ENCODE measurements at places on chromosomes 12 and 14. TPM values are rescaled to one million over a fixed set of nuclear protein-coding genes. Genes with fewer than 3 reads are reported as not detected.

ART4 gene
- total RNA-seq, result 1.4 TPM

SP7 gene
- 0.56 TPM for total RNA-seq

C3AR1 gene
- 1.9 TPM for total RNA-seq

OVCH1 gene
- total RNA-seq, result 3.0 TPM

WDHD1 gene
- 9.0 TPM for total RNA-seq

ETFBKMT gene
- total RNA-seq, result 9.8 TPM

SRRM4 gene
- 0.37 TPM for total RNA-seq

DNA sequence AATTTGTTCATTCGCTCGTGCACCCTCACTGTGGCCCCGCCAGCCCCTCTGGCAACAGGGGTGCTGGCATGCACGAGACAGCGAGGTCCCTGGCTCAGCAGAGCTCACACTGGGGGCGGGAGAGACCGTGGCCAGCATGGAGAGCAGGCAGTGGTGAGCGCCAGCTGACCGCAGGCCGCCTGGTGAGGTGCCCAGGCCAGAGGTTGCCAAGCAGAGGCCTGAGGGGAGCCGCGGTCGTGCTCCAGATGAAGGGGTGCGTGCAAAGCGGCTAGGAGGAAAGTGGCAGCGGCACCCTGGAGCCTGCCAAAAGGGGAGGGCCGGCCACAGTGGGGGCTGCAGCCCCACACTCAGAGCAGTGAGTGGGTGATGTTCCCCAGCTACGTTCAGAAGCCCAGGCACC, 56.1 kb downstream of the CDC42BPB start:
- no peak for DNase-seq

GRCh38 chr12:25376407-25376806, 125.7 kb upstream of the KRAS start:
- no peak for DNase-seq

GRCh38 chr12:90989686-90990111, 15.1 kb downstream of the EPYC start:
- no peak for DNase-seq

DNA sequence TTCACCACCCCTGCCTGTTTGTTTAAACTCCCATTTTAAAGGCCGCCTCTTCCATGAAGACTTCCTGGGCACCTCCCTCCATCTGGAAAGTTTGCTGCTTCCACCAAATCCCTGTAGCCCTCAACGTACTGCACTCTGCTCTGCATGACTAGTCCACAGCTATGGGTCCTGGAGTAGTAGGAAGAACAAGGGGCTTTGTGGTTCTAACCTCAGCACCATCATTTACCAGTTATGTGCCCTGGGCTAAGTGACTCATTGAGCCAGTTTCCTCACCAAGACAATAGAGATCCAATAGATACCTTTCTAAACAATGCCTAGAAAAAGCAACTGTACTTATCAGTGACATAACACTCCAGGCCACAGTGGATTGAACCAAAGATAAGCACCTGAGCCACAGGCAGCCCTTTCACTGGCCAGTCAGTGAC, 8.5 kb upstream of the LTBP2 start:
- no peak for DNase-seq

DNA sequence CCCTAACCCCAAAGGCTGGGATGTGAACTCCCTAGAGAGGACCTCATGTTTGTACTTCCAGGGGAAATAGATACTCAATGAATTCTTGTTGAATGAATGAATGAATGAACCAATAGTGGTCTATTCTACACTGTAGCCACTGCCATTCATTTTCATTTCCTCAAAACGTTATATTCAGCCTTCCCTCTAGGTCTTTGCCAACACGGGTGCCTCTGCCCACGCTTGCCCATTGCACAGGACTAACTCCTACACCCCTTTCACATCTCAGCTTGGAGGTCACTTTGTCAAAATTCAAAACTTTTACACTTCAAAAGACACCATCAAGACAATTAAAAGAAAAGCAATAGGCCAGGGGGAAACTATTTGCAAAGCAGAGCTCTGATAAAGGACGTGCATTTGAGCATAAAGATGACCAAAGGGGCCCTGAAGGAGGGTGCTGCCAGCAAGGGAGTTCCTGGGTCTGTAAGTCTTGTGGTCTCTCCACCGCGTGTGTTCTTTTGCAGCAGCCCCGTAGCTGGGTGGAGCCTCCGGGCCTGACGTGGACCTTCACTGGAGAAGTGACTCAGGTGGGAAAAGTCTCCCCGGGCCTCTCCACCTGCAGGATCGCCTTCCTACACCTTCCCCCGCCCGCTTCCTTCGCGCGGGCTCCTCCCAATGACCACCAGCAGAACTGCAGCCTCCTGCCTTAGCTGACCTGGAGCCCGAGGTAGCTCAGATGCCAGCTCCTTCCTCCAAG, 31.5 kb downstream of the TMEM63C start:
- peak; percentile 60 for DNase-seq

GRCh38 chr14:77203611-77204458, 22.2 kb downstream of the TMEM63C start:
- no peak for DNase-seq

- DNase-seq, result peak; percentile 77
Measured at GRCh38 chr12:75908961-75909605, 122.5 kb downstream of the PHLDA1 start.

DNA sequence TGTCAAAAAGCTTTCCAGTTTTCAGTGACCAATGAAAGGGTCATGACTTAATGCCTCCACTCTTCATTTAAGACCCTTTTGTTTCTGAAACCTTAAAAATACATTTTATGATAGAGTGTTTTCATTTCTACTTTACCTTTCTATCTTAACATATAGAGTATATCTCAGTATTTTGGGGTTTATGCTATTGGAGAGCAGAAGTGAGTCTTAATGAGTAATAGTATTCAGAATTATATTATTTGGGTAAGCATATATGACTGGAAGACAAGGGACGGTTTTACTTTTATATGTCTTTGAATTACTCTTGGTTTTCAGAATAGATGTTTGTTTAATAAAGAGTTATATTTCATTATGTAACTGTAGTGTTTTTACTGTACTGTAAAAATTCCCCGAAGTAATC, 10.8 kb downstream of the ARHGAP5 start:
- DNase-seq, result no peak

DNA sequence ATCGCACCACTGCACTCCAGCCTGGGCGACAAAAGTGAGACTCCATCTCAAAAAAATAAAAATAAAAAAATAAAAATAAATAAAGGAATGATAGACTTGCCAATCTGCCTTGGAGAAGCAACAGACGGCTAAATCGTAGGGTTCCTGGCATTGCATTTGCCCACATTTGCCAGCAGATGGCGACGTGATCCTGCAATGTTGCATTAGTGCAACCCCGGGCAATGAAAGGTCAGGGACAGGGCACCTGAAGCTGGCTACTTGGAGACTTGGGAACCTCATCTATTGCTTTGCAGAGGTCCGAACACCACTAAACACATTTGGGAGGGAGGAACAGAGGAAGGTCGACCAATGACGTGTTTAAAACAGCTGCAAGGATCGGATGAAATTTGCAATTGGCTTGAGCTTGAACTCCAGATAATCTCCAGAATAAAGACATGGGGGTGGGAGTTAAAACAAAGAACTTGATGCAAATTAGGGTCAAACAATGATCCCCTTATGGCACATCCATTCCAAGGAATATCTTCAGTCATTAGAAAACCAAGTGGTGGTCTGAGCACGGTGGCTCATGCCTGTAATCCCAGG, 34.6 kb downstream of the SPRING1 start:
- DNase-seq, result peak; percentile 83

GRCh38 chr12:95386051-95386450, 87.9 kb upstream of the METAP2 start:
- DNase-seq, result no peak

DNA sequence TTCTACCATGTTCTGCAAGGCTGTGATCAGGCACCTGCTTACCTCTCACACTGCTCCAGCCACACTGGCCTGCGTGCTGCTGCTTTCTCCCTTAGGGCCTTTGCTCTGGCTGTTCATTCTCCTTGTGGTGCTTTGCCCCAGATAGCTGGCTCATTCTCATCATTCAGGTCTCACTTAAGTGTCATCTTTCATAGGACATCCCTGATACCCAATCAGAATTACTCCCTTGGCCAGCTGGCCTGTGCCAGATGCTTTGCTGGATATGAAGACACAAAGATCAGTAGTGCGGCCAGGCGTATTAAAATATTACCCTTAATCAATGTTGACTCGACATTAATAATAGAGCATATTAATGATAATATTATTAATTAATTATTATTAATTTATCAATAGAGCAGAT, 143.8 kb upstream of the FGD4 start:
- DNase-seq, result no peak

GRCh38 chr14:58747181-58747580, 109.4 kb downstream of the DACT1 start:
- DNase-seq, result peak; percentile 27

- DNase-seq, result no peak
Measured at GRCh38 chr14:30885840-30886740, 11.7 kb downstream of the COCH start.

GRCh38 chr12:55711786-55712553, 3.9 kb upstream of the BLOC1S1 start:
- no peak for DNase-seq

GRCh38 chr12:25424211-25424731, 128.8 kb downstream of the LMNTD1 start:
- no peak for DNase-seq

DNA sequence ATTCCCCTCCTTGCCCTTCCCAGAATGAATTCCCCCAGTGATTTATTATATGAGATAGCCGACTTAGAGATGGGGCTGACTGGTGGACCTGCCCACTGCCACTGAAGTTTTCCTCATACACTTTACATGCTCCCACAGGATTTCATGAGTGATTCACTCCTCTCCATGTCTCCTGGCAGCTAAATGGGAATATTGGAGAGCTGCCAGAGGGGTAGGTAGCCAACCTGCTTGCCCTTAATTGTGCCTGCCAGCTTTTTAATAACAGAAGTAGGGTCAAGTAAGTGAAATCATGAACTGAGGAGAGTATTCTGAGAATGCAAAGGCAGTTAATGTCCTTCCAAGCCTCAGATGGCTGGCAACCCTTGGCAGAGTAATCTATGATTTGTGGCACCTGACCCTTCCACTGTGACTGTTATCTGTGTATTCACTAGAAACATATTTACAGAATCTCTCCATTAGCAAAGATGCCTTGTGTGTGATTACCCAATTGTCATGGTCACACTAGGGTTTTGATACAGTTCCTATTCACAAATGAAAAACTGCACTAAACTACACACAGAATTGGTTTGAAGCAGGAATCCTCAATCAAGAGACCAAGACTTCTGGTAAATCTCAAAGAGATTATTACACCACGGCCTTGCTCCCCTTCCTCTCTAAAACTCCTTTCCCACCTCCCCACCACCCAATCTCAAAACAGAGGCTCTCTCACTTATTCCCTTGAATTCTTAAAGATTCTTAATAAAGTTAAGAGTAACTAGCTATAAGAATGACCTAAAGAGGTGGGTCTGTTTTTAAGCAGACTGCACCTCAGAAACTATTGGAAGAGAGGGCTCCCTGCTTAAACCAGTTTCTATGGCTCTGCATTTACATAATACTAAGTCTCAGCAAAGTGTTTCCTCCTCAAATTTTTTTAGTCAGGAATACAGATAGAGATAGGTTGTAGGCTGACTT, 17.2 kb downstream of the NKX2-1 start:
- DNase-seq, result no peak

GRCh38 chr12:26822026-26822425, 11.0 kb downstream of the ITPR2 start:
- no peak for DNase-seq

DNA sequence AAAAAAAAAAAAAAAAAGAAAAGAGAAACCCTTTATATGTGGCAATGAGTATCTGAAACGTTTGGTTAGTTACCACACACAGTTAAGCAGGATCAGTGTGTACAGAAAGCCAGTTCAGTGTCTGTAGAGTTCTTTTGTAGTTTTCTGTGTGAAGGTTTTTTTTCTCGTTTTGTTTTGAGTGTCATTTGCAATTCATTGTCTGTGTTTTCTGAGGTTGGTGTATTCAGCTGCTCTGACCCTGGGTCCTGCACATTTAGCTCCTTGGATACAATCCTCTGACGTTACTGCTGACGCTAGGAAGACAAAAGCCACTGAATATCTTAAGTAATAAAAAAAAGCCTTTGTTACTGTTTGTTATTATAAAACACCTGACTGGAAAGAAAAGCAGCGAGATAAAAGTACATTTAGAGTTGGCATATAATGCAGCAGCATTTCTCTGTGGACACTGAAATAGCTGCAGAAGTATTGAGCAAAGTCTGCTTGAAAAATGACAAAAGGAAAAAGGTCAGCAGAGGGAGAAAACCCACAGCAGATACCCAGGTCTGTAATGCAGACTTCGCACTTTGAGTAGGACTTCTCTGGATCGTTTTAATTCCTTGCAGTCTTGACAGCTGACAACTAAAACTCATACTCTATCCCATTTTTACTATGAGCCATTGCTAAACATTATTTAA, 89.0 kb downstream of the POLR3B start:
- DNase-seq, result no peak

DNA sequence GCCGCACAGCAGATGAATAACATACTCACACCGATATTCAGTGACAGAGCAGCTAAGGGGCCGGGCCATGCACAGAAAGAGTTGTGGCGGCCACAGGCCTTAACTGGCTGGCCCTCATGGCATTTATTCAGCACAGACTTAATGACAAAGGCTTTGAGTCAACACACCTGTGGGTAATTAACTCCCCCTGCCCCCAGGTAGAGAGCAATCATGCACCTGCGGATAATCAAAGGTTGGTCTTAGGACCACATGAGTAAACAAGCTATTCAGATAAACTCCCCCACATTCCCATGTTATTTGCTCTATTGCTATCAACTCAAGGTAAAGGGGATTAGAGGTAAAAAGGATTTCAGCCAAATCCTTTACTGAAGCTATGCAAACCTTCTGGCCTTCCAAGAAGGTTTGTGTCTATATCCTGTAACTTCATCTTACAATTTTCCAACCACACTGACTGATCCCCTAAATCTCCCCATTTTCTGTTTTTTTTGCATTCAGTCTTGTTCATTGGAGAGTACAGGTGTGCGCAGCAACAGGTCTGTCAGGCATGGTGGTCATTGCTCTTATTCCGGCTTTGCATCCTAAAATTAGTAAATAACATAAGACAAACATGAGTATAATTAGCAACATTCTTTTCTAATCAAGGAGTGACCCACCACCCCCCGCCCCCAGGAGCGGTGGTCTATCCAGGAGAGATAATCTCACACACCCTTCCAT, 16.9 kb upstream of the BLTP3B start:
- no peak for DNase-seq

Data from testis (tissue), 5 donors.